ENCODE measurements at places on chromosomes 1 and 21. TPM values are rescaled to one million over a fixed set of nuclear protein-coding genes. Genes with fewer than 3 reads are reported as not detected.

The LCE1F gene
- polyA plus RNA-seq: not detected

DNA sequence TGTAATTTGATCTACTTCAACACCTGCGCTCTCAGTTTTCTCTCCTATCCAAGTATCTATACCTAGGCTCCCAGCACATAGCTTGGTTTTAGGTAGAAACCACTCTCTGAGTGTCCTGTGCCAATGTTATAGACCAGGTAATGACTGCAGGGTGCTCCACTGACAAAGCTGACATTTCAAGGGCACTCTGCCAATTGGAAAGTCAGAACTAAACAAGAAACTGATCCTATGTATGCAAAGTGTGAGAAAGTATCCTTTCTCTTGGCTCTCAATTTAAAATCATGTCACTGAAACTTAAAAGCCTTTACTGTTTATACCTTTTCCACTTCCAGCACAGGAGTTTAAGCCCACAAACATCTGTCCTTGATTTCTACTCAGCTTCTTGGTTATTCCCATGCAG is 45.0 kb upstream of the AIM2 start:
- no peak for DNase-seq

DNA sequence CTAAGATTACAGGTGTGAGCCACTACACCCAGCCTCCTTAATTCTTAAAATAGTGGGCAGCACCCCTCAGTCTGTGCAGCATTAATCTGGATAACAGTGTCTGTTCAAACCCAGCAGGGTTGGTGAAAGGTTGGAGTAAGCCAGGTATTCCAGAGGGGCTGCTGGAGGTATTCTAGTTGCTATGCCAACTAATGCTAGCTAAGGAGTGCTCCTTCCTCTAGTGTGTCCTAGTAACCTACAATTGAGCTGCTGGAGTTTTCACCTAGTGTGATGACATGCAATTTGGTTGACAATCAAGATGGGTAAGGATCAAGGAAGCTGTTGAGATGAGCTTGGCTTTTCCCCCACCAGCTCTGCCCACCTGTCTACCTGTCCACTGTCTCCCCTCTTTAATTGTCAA is 100.2 kb upstream of the IPO9 start:
- DNase-seq: no peak

The TMEM39B gene
- polyA plus RNA-seq: 19.8 TPM

DNA sequence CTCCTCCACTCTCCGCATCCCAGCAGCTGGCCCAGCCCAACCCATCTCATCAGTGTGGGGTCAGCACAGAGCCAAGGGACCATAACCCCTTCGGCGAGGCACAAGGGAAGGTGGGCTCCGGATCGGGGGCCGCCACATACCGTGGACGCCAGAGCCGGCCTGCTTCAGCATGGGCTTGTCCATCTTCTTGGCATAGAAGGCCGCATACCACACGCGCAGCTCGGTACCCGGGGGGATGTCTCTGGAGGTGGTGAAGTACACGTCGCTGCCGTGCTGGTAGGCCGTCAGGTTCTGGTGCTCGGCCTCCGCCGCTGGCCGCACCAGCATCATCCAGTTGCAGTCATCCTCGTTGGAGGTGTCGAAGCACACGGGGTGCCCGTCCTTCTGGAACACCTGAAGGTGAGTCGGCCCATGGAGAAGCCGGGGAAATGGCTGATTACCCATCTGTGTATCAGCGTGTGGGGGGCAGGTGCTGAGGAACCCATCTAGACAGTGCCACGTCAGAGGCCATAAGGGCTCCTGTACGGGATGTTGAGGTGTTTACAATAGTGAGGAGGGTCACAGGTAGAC is 24.6 kb downstream of the PRDM15 start:
- DNase-seq: no peak

DNA sequence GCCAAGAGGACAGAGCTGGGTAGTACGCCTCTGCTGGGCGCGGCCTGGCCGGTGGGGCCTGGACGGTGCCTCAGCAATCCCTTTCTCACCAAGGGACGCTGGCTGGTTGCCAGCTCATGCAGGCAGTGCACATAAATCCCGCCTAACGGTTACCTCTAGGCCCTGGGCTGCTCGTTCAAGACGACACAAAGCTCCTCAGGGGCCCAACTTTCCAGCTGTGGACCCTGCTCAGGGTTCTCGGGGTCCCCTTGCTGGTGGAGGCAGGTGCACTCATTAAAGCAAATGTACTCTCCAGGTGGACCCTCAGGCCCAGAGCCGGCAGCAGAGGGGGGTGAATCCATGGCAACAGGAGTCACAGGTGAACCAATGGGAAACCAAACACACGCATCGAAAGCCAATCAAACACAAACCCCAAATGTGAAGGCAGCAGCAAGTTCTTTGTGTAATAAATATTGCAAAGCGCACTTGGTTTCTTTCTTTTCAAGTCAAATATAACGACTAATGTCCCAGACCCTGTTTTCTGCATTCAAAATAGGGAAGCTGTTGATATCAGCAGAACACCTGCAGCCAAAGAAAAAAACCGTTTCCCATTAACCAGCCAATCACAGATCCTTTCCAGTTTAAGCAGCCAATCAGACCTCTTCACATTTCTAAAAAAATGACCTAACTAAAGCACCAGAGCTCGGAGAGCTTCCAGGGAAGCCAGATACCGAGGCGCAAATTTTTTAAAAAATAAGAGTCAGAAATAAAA is 26.1 kb upstream of the CLSTN1 start:
- DNase-seq: no peak

GRCh38 chr1:201984446-201984845 is 2.0 kb downstream of the RNPEP start:
- no peak for DNase-seq

DNA sequence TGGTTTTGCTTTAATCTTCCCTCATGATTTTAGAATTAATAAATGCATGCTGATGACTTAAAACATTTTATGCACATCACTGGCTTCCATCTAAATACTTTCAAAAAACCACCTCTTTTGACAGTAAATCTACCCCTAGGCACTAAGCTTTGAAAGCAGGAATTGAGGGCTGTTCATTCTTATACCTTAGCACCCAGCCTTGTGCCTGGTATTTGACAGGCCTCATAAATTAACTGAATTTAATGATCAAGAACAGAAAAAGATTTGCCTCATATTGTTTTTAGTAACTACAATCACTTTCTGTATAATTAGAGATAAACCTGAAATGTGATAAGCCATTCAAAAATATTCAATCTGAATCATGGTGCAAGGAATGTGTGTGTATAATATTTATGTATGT is 108.8 kb downstream of the DPYD start:
- no peak for DNase-seq

DNA sequence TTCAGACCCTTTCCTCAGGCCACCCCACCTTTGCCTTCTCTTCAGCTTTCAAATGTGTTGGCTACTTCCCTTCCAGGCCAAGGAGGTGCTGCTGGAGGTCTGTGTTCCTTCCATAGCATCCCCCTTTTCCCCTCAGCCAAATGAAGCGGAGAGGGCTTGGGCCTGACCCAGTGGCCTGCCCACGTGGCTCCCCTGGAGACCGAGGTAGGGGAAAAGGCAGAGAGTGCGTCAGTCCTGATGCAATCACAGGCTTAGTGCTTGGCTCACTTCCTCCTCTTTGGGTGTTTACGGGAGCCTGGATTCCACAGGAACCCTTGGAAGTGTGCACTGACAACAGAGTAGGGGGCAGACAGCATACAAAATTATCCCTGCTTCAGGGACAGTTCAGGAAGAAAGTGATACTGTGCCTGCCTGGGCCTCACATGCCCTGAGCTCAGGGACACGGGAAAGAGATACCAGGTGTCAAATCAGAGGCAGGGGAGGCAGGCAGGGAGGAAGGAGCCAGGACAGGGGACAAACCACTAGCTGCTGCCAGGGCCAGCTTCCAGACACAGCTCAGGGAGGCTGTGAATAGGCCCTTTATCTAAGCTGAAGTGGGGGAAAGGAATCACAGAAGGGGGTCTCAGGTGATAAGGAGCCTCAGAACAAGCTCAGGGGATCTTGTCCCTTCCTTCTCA is 16.6 kb upstream of the PTP4A2 start:
- no peak for DNase-seq

The PYCR2 gene
- 52.5 TPM for polyA plus RNA-seq

GRCh38 chr21:40754466-40754865 is 92.5 kb downstream of the DSCAM start:
- DNase-seq: no peak

DNA sequence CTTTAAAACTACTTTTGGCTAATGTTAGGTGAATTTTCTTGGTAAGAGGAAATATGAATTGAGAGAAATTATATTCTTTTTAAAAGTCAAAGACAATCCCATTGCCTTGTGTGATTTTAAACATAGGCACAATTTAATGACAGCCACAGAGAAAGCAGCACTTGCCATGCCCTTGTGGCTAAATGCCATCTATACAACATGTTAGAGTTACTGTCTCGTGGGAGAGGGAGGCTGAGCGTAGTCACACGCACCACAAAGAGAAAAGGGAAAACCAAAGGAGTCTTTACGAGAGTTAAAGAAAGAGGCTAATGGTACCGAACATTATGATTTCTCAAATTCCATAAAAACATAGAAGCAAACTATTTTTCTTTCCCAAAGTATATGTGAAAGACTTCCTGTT is 537.9 kb downstream of the PTPRC start:
- DNase-seq: no peak

GRCh38 chr1:77991638-77992037 is 12.8 kb upstream of the FUBP1 start:
- DNase-seq: no peak

DNA sequence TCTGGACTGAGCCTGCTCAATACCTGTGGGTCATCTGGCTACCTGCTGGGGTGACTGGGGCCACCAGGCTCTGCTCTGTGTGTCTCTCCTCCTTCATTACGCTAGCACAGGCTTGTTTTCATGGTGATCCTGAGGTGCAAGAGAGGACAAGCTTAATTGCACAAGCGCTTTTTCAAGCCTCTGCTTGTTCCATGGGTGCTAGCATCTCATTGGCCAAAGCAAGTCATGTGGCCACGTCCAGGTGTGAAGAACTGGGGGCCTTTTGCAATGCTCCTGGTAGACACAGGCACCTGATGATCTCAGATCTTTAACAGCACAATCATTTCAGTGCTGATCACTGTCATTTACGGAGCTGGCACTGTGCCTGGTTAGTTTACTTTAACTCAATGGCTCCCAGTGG is 114.6 kb downstream of the KAZN start:
- no peak for DNase-seq

The TFF1 gene
- polyA plus RNA-seq: not detected

GRCh38 chr21:45264146-45264911 is 23.4 kb downstream of the POFUT2 start:
- no peak for DNase-seq

GRCh38 chr1:207414606-207415108 is 39.5 kb upstream of the CR2 start:
- no peak for DNase-seq

The KRTAP13-2 gene
- not detected for polyA plus RNA-seq

The KRTAP12-2 gene
- not detected for polyA plus RNA-seq

The HSF2BP gene
- 3.0 TPM for polyA plus RNA-seq

DNA sequence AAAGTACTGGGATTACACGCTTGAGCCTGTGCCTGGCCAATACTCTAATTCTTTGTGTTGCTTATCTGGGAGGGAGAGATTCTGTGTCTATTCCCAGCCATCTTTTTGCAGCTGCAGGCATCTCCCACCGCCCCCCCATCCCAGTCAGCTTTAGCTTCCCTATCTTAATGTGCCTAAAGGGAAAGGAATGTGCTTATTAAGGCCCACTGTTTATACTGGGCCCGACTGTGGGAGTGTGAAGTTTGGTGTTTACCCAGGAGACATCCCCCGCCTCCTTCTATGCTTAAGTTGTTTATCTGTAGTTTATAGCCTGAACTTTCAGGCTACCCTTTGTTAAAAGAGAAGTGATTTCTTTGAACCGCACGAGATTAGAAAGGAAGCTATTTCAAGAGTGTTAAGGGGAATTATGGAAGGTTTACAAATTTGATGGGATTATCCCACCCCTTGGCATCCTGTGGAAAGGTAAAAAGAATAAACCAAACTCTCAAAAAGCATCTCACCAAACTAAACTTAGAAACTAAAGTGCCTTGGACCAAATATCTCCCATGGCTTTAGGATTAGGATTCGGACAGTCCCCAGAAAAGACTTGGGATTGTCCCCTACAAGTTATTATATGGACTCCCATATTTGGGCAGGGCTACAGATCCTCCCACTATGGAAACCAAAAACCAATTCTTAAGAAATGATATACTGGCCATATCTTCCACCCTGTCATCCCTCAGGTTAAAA is 25.5 kb upstream of the ZNF496 start:
- DNase-seq: no peak

The NIBAN1 gene
- polyA plus RNA-seq: 3.1 TPM

The HPDL gene
- 3.0 TPM for polyA plus RNA-seq

DNA sequence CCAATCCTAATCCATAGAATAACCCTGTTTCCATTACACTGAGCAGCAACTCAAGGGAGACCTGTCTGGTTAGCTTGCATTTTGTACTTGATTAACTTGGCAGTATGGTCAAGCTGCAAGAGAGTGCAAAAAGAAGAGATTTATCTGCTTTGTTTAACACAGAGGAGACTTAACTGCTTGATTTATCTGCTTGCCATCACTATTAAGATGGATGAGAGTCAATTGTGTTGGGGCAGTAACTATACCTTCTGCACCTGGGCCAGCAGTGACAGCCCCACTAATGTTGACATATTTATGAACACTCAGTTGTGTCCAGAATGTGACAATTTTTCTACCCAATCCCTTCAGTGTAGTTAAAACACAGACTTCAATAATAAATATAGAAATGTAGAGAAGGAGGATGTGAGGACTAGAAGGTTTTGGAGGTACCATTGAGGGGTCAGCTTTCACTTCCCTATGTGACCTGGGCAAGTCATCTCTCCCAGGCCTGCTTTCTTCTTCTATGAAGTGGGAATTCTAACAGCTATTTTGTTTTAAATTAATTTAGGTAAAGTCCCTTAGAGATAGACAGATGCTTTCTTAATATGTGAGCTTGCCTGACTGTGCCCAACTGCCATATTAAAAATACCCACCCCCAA is 159.1 kb upstream of the KCNK2 start:
- DNase-seq: peak; percentile 37

DNA sequence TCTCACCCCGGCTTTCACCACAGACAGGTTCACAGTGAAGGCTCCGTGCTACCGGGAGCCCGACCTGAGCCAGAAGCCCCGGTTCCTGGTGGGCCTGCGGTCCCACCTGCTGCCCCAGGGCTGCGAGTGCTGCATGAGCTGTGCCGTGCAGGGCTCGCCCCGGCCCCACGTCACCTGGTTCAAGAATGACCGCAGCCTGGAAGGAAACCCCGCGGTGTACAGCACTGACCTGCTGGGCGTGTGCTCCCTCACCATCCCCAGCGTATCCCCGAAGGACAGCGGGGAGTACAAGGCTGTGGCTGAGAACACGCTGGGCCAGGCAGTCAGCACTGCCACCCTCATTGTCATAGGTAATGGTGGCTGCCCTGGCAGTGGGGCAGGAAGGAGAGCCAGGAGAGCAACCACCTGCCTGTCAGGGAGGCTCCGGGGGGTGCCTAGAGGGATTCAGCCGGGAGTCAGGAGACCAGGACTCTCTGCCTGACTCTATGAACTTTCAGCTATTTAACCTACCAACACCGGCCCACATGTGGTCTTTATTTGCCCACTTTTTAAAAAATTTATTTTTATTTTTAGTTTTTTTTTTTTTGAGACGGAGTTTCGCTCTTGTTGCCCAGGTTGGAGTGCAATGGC is 36.4 kb downstream of the IGFN1 start:
- no peak for DNase-seq

GRCh38 chr1:19577036-19577435 is 67.1 kb upstream of the NBL1 start:
- no peak for DNase-seq

All from left kidney (tissue), 8 donors.